ENCODE measurements at places on chromosomes 7 and 10. TPM values are rescaled to one million over a fixed set of nuclear protein-coding genes. Genes with fewer than 3 reads are reported as not detected.

Gene HTR7
- not detected for total RNA-seq

DNA sequence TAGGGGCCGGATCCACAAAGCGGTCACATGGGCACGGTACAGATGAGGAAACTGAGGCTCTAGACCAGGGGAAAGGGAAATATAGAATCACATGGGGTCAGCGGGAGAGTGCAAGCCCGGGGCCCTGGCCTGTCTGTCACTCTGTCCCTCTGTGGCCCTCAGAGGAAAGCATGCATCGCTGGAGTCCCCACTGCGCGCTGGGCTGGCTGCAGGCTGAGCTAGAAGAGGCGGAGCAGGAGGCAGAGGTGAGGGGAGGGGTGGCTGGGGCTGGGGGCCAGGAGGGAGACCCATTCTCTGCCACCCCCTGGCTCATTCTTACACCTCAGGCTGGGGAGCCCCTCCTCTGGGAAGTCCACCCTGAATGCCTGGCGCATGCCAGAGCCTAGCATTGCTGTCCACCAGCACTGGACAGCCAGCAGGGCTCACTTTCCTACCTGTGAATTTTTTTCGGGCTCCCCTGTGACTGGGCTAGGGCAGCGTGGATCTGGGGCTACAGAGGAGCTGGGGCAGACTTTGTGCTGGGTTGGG, 2.3 kb downstream of the VPS37D start:
- no peaks in the 10 kb centered on the region for H3K36me3 ChIP-seq
- H3K4me3 ChIP-seq, result no peak overlapping the region
- H3K27me3 ChIP-seq, result peaks cover 18% of the 10 kb centered on the region
- H3K4me1 ChIP-seq, result peaks cover 8% of the 10 kb centered on the region
- no peak overlapping the region for H3K27ac ChIP-seq

GRCh38 chr10:117218654-117219053, 21.4 kb downstream of the KCNK18 start:
- no peaks in the 10 kb centered on the region for H3K36me3 ChIP-seq
- H3K4me1 ChIP-seq, result no peaks in the 10 kb centered on the region

GRCh38 chr7:2114052-2114451, 118.7 kb downstream of the MAD1L1 start:
- peaks cover 35% of the 10 kb centered on the region for H3K4me1 ChIP-seq
- H3K27ac ChIP-seq, result no peak overlapping the region
- no peak overlapping the region for H3K4me3 ChIP-seq

- H3K36me3 ChIP-seq, result no peaks in the 10 kb centered on the region
- no peaks in the 10 kb centered on the region for H3K4me1 ChIP-seq
- DNase-seq, result no peak
- no peaks in the 10 kb centered on the region for H3K27me3 ChIP-seq
These were observed 82.0 kb downstream of the TMEM168 start for GRCh38 chr7:112708236-112708635.

Gene MYPN
- total RNA-seq, result not detected

Gene UCN3
- not detected for total RNA-seq

GRCh38 chr7:41693150-41693997, 9.5 kb downstream of the INHBA start:
- no peak for DNase-seq
- H3K27ac ChIP-seq, result no peak overlapping the region
- H3K4me3 ChIP-seq, result no peak overlapping the region
- peaks cover 2% of the 10 kb centered on the region for H3K36me3 ChIP-seq

Gene NUTM2A
- total RNA-seq, result not detected

Gene MMD2
- total RNA-seq, result not detected

Gene PRPS1L1
- total RNA-seq, result not detected

GRCh38 chr10:121294630-121295029, 303.6 kb downstream of the FGFR2 start:
- H3K36me3 ChIP-seq, result no peaks in the 10 kb centered on the region
- no peak overlapping the region for H3K4me3 ChIP-seq
- no peak overlapping the region for H3K27ac ChIP-seq
- DNase-seq, result no peak
- H3K27me3 ChIP-seq, result peaks cover 11% of the 10 kb centered on the region
- no peaks in the 10 kb centered on the region for H3K4me1 ChIP-seq

- no peak overlapping the region for H3K4me3 ChIP-seq
- H3K27me3 ChIP-seq, result no peaks in the 10 kb centered on the region
- H3K4me1 ChIP-seq, result peaks cover 3% of the 10 kb centered on the region
- no peak for DNase-seq
These were observed 4.2 kb upstream of the IL15RA start for GRCh38 chr10:5981529-5981928.

DNA sequence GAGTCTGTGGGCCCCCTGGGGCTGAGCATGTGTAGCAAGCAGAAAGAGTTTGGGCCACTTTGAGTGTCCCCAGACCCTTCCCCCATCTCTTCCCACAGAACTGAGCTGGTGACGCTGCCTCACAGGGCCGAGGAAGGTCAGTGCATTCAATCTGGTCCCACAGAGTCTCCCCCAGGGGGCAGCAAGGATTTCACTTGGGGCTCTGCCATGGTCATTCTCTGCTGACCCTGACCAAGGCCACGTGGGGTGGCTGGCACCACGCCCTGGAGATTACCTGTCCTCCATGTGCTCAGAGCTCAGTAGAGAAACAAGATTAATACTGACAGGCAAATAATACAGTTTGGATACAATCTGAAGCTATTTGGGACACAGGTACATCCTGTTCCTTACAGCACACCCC, 30.2 kb downstream of the ADRA2A start:
- no peak overlapping the region for H3K4me3 ChIP-seq
- DNase-seq, result no peak
- H3K4me1 ChIP-seq, result no peaks in the 10 kb centered on the region
- H3K36me3 ChIP-seq, result no peaks in the 10 kb centered on the region

DNA sequence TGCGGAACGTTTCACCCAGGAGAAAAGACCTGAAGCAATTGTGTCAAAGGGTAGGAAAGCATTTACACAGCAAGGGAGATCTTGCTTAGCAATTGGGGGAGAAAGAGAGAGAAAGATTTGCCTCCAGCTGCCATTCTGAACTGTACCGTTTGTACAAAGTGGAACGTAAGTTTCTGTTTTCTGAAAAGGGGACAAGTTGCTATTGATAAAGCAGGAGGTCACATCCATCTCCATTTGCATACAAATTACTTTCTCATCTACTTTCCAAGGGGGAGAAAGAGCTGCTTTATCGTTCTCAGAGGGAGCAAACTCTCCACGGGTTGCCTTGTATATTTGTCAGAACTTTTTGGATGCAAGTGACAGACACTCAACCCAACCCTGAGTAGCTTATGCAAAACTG, 92.0 kb upstream of the CARD11 start:
- H3K36me3 ChIP-seq, result no peaks in the 10 kb centered on the region
- no peak overlapping the region for H3K4me3 ChIP-seq
- peaks cover 6% of the 10 kb centered on the region for H3K4me1 ChIP-seq
- H3K27ac ChIP-seq, result no peak overlapping the region
- DNase-seq, result no peak

GRCh38 chr7:151056283-151056665, 1.4 kb downstream of the CDK5 start:
- H3K36me3 ChIP-seq, result no peaks in the 10 kb centered on the region
- no peak for DNase-seq
- peaks cover 36% of the 10 kb centered on the region for H3K4me1 ChIP-seq
- no peak overlapping the region for H3K27ac ChIP-seq
- no peaks in the 10 kb centered on the region for H3K27me3 ChIP-seq

GRCh38 chr7:50793120-50793946, 10.6 kb upstream of the GRB10 start:
- H3K27ac ChIP-seq, result no peak overlapping the region
- H3K4me3 ChIP-seq, result peak overlapping the region; percentile 63
- peaks cover 26% of the 10 kb centered on the region for H3K27me3 ChIP-seq
- DNase-seq, result peak; percentile 40
- H3K36me3 ChIP-seq, result no peaks in the 10 kb centered on the region
- H3K4me1 ChIP-seq, result peaks cover 17% of the 10 kb centered on the region

DNA sequence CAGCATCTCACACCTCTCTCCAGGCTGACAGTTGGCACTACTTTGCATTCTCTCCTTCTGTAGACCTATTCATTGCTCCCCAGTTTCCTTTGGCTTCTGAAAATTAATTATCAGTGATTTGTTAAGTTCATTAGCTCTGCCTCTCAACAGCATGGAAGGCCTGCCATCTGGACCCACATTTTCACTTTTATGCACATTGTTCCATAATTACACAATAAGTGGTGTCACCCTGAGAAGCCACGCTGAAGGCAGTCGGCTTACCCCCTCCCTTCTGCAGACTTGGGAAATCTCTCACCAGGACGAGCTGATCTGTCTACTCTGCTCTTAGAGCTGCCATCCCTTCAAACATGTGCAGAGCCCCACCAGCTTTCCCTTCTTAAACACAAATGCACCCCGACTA, 64.7 kb downstream of the SLIT1 start:
- no peaks in the 10 kb centered on the region for H3K4me1 ChIP-seq
- no peaks in the 10 kb centered on the region for H3K36me3 ChIP-seq
- H3K27me3 ChIP-seq, result peaks cover 1% of the 10 kb centered on the region
- DNase-seq, result no peak

DNA sequence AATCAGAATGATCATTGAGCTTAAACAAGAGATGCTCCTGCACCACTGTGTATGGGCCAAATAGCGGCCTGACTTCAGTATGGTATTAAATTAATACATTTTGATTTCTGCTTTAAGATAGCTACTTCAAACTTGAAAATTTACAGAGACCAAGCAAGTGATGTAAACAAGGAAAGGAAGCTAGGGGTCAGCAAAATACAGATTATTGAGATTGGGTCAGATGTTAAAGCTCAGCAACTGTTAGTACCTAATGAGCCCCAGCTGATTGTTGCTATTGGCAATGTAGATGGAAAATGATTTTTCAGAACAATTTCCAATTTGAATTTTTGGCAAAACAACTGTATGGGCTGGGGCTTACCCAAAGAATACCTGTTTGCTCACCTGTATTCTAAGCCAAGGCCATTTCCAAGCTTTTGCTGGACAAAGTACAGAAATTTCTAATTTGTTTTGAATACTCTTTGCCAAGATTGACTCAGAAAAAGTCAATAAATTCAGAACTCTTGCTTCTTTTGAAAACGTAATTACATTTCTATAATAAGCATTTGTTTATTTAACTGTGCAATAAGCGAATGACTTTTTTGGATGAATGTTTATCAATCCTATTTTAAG, 23.0 kb upstream of the DLD start:
- no peak for DNase-seq
- H3K27ac ChIP-seq, result no peak overlapping the region
- no peaks in the 10 kb centered on the region for H3K27me3 ChIP-seq
- no peaks in the 10 kb centered on the region for H3K36me3 ChIP-seq
- H3K4me1 ChIP-seq, result peaks cover 7% of the 10 kb centered on the region

Gene LIPN
- not detected for total RNA-seq

All from activated naive CD4-positive, alpha-beta T cell treated with anti-CD3 and anti-CD28 coated beads for 36 hours (primary cell).